ENCODE measurements at places on chromosomes 1 and 21.

- no peak for DNase-seq
These were observed 475.6 kb downstream of the LTN1 start for GRCh38 chr21:28516991-28517592.

DNA sequence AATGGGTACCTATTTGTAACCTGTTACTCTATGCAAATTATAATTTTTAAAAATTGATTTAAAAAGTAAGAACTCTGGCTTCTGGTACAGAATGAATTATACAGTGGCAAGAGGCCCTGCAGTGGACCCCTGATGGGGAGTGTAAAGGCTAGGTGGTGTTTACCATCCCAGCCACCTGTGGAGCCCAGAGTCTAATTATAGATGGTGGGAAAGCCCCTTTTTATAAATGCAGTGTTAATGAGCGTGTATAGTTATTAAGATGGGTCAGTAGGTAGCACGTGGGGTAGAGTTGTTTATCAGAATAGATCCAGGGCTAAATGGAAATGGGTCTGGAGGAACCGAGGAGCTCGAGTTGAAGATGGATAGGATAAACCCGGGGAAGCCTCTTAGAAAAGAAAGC lies 13.9 kb upstream of the PRELP start:
- no peak for DNase-seq

DNA sequence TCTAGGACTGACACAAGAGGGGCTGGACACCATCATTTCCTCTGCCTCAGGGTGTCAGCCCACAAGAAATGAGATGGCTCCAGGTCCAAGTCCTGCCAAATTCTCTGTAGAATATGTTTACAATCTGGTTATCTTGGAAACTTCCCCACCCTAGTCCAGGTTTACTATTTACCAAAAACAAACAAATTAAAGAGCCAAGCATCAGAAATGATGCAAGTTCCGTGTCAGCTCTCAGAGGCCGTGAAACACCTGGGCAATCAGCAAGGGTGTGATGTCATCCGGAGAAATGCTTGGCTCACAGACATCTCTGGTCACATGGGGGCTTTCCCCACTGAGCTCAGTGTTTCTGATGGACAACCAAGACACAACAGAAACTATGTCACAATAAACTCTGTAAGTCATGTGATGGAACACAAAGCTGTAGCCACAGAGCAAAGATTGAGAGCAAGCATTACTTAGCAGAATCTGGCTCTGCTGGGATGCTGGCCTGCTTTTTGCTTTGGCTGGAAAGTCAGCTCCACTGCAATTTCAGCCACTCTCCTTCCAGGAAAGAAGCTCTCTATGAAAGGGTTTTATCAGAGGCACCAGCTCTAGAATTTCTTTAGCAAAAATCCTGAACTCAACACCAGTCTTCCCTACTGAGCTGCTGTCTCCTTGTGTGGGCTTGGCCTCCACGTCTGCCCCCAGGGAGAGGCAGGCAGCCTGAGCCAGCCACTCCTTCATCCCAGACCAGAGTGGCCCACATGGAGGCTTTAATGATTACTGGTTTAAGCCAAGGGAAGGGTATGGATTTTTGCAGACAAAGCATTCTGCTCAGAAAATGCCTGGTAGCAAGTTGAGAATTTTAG lies 55.9 kb downstream of the NENF start:
- no peak for DNase-seq

DNA sequence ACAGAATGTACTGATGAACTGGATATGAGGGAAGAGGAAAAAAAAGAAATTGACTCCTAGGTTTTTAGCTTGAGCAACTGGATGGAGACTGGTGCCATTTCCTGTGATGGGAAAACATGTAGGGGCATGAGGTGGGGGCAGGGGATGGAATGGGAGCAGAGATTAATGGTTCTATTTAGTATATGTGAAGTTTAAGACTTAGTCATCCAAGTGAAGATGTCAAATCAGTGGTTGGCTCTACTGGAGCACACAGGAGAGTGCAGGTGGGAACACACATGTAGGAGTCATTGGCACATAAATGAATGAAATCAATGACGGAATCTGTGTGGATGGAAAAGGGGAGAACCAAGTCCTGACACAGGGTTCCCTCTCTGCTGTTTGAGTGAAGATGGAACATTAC lies 224.4 kb upstream of the COA6 start:
- DNase-seq = no peak

DNA sequence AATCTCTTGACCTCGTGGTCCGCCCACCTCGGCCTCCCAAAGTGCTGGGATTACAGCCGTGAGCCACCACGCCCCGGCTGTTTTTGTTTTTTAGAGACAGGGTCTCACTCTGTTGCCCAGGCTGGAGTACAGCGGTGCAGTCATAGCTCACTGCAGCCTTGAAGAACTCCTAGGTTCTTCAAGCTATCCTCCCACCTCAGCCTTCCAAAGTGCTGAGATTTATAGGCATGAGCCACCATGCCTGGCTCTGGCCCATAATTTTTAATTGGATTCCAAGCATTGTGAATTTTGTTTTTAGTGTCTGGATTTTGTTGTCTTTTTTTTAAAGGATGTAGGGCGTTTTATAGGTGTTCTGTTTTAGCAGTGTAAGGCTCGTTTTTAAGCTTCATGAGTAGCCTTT lies 28.6 kb upstream of the TXLNA start:
- no peak for DNase-seq

DNA sequence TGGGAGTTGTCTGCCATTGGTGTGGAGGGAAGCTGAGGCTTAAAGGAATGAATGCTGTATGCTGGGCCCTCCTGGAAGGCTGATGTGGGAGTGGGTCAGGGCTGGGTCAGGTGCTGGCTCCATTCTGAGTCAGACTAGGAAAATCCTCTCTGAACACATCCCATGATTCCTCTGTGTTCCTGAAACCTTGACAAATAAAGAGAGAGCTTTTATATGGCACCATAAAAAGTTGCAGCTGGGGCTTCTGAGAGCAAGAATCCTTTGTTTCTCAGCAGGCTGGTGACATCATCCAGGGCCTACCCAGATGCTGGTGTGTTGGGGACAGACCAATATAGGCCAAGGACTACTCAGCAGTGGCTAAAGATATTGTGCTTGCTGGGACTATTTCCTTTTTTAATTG lies 27.8 kb upstream of the NFASC start:
- no peak for DNase-seq

DNA sequence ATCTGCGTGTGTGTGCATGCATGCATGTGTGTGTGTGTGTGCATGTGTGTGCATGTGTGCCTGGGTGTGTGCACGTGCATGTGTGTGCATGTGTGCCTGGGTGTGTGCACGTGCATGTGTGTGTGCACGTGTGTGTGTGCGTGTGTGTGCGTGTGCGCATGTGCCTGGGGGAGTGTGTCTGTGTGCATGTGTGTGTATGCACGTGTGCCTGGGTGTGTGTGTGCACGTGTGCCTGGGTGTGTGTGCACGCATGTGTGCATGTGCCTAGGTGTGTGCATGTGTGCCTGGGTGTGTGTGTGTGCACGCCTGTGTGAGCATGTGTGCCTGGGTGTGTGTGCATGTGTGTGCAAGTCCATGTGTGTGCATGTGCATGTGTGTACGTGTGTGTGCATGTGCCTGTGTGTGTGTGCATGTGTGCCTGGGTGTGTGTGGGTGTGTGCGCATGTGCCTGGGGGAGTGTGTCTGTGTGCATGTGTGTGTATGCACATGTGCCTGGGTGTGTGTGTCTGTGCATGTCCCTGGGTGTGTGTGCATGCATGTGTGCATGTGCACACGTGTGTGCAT lies 29.3 kb upstream of the COL6A2 start:
- no peak for DNase-seq

DNA sequence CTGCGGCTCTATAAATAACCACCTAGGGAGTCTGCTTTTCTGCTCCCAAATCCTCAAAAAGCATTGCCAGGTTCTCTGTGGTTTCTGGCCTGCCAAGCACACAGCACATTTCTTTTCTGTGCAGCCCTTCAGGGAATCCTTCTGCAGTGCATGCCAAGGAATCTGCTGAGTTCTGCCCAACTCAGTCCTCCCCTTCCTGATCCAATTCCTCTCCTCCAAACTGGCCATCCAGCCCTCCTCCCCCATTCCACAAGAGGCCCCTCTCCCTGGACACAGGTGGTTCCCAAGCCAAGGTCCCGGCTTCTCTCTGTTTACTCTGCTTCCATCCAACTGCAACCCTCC lies 61.8 kb downstream of the HIVEP3 start:
- no peak for DNase-seq

GRCh38 chr1:205003358-205004131 lies 39.5 kb upstream of the CNTN2 start:
- DNase-seq = no peak

GRCh38 chr1:156961709-156962108 lies 41.3 kb downstream of the LRRC71 start:
- DNase-seq = no peak

- DNase-seq = no peak
These were observed 47.7 kb downstream of the ZNF644 start for GRCh38 chr1:90973897-90974798.

DNA sequence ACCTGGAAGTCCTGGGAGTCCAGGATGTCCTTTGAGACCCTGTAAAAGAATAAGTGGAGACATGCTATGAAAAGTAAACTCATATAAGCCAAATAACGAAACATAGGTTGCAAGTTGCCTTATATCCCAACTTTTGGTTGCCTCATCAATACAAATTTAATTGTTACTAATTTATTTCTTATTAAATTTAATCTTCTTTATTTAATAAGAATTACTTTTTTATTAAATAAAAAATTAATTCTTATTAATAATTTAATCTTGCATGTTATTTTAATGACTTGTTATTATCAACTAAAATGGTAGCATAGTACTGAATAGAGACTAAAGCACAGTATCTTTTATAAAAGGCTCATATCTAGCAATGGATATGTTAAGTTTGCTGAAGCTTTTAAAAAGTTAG lies 92.9 kb downstream of the COL24A1 start:
- no peak for DNase-seq

GRCh38 chr1:111690306-111690617 lies 48.9 kb downstream of the INKA2 start:
- peak; percentile 94 for DNase-seq

GRCh38 chr1:75612976-75613375 lies 2.1 kb upstream of the SLC44A5 start:
- no peak for DNase-seq

DNA sequence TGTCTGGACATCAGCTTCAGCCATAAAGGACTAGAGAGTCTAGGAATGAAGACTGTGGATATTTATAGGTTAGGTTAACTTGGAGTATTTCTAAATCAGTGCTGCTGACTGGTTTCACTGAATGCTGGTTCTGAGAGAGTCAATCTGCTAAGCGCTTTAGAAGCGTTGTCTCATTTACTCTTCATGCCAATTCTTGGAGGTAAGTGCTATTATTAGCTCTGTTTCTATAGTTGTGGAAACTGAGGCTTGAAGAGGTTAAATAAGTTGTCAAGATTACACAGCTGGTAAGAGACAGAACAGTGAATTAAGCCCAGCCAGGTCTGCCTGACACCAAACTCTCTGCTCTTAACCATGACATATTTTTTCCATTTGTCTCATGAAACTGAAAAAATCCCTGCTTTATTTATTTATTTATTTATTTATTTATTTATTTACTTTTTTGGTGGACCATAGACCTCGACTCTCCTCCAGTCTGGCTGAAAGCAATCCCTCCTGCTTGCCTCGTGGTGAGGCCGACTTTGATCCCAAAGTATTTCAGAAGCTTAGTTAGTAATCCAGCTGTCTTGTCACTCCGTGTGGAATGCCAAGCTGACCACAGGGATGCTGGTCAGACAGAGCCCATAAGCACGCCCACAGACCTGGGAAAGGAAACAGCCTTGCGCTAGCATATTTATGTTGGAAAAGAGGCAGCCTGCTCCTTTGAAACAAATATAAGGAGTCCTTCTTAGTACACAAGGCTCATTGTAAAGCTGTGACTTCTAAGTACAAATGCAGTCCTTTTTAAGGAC lies 16.9 kb downstream of the NTMT2 start:
- DNase-seq = peak; percentile 84

- no peak for DNase-seq
These were observed 454.0 kb downstream of the PLPP3 start for GRCh38 chr1:56125316-56125715.

- no peak for DNase-seq
These were observed 156.3 kb downstream of the VPS13D start for GRCh38 chr1:12386130-12386529.

DNA sequence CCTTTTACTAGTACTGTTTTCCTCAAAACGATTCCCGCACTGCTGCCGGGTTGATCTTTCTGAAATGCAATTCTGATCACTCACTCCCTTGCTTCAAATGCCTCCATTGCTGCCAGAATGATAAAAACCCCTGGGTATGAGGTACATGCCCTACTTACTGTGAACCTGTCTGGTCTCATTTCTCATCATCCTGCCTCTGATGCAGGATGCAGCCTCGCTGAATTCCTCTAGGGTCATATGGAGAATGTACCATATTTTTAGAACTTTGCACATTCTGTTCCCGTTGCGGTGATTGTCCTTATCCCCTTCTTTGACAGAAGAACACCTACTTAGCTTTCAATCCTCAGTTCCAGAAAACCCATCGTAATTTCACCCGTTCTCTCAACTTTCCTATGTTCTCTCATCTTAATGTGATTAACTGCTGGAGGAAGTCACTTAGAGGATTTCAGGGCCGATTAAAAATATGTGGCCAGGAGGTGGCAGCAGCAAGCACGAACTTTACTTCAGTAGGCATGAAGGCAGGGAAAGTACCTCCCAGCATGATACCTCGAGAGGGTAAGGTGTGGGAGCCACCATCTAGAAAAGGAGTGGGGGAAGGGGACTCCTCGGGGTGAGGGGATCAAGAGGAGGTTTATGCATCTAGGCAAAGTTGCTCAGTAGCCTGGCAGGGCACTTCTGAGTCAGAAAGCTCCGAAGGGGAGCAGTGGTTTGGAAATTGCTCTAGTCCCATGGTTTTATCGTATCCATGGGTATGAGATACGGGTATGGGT lies 361.5 kb upstream of the ZP4 start:
- DNase-seq = peak; percentile 30

- DNase-seq = no peak
These were observed 9.0 kb upstream of the IFFO2 start for GRCh38 chr1:18965206-18966173.
